Ovary (tissue), 10 donors: ENCODE measurements at places on chromosomes 12 and 14. TPM values are rescaled to one million over a fixed set of nuclear protein-coding genes. Genes with fewer than 3 reads are reported as not detected.
A peak's percentile ranks its signal among the peaks of the same experiment; 100 is the strongest.

DNA sequence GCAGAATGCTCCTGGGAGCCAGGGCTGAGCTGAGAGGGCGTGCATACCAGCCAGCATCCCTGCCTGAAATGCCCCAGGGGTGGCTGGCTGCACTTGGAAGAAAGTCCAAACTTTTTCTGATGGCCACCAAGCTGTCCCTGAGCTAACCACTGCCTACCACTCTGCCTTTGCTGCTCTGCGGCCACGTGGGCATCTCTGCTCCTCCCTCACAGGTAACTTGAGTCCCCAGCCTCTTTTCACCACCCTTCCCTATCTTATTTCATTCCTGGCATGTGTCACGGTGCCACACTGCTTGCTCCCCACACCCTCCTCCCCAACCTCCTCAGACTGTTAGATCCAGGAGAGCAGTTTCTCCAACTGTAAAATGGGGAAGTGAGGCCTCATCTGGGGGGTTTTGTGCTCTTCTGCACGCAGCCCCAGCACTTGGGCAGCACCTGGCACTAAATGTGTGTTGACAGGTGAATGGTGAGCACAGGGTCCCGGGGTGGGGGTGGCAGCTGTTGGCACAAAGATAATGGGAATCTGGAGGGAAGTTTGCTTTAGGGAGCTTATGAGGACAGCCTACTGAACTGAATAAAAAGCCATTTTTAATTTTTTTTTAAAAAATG lies 113.0 kb downstream of the GLT1D1 start:
- DNase-seq: no peak

DNA sequence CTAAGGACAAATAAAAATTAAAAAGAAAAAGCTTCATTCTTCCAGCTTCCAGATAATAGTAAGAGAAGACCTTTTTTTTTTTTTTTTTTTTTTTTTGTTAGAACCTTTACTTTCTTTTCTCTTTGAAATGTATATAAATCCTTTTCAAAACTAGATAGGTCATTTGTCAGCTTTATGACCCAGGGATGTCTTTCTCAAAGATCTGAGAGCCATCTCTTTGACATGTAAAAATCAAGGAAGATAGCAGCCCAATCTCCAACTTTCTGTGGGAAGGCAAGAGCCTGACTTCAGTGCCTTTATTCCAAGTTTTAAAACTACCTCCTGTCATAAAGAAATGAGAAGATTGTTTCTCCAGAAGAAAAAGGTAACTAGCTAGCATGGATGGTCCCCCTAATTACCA lies 203.3 kb upstream of the LRFN5 start:
- DNase-seq: no peak

DNA sequence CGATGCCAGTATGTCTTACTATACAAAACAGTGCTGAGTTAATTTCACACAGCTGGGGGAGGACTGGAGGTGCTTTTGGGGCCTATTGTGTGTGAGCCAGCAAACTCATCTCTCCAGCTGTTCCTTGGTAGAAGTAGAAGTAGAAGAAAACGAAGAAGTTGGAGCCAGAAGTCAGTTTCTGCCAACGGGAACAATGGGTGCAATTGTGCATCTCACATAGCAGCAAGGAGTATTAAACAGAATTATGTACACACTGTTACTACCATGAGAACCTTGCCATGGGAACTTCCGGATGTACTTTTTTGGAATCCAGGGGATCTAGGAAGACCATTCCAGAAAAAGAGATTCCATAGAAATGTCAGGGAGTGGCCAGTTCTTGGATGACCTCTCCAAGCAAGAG lies 88.6 kb downstream of the VCPKMT start:
- no peak for DNase-seq

- no peak for DNase-seq
Observed at GRCh38 chr12:42568952-42569915, 20.3 kb downstream of the PRICKLE1 start.

DNA sequence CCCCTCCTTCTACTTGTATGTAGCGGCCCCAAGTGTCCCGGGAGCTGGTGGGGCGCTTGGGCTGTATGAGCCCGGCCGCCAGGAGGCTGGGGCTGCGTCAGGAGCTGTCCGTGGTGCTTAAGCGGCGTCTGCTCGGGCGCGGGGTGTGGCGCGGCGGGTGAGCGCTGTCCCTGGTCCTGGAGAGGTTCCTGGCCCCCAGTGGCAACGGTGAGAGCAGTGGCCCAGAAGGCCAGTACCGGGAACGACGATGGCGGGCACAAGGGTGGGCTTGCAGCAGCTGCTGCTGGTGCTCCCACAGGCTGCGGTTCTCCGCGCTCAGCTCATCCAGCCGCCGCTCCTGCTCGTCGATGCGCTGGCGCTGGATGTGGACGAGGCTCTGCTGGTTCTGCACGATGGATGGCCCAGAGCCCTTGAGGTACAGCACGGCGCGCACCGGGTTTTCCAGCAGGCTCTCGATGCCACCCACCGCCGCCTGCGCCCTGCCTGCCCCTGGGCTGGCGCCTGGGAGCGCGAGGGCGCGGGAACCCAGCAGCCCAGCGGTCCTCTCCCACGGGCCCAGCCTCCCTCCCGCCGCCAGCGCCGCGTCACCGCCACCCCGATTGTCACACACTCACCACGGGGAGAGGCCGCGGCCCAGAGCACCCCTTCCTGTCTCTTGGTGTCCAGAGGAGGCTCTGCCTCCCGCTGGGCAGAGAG lies 41.9 kb upstream of the FKBP4 start:
- DNase-seq: peak; percentile 88

- no peak for DNase-seq
Observed at GRCh38 chr12:75548879-75549278, 37.5 kb upstream of the KRR1 start.

DNA sequence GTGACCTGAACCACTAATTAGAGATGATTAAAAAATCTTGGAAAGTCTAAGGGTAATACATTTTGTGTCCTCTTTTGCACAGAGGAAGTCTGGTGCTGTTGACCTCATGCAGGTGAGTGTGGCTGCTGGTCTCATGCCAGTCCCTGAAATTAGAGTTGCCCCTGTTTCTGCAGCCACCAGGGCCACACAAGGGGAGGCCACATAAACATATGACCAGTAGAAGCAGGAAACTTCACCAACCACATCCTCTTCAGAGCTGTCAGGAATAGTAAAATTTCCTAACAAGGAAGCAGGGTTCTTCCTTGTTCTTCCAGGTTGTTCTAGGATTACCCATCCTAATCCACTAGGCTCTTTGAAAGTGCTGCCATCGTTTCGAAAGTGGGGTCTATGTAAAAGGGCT lies 28.3 kb downstream of the PSMA6 start:
- DNase-seq: no peak

- no peak for DNase-seq
Observed at GRCh38 chr14:89264196-89264800, 152.7 kb downstream of the FOXN3 start.

DNA sequence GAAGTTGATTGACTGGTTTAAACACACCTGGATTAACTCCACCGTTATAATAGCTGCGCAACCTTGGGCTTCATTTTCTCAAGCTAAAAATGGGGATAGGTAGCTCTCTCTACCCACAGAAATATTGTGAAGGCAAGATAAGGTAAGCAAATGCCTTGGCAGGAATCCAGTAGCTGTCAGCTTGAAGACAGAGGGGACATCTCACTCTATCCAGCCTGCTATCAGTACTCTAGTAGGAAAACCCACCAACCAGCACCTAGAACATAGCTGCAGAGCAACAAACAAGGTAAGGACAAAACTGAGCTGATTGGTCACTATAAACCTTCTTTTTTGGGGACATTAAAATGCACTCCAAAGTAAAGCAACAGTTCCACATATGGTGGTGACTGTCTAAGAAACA lies 7.7 kb downstream of the CSRP2 start:
- DNase-seq: no peak

- DNase-seq: no peak
Observed at GRCh38 chr12:19382563-19382962, 56.7 kb upstream of the AEBP2 start.

DNA sequence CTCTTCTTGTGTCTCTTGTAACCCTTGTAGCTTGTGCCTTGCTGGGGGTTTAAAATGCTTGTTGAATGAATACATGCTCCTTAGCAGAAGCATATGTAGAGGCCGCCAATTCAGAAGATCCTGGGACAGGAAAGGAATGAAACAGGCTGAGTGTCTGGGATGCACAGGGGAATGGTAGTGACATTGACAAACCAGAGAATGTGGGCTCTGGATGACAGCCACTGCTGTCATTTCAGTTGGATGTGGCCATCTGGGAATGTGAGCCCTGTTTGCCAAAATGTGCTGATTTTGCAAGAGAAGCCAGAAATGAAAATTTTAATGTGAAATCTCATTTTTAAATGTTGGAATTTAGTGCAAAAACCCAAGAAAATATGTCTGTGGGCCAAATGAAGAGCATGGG lies 136.8 kb downstream of the DACT1 start:
- no peak for DNase-seq

DNA sequence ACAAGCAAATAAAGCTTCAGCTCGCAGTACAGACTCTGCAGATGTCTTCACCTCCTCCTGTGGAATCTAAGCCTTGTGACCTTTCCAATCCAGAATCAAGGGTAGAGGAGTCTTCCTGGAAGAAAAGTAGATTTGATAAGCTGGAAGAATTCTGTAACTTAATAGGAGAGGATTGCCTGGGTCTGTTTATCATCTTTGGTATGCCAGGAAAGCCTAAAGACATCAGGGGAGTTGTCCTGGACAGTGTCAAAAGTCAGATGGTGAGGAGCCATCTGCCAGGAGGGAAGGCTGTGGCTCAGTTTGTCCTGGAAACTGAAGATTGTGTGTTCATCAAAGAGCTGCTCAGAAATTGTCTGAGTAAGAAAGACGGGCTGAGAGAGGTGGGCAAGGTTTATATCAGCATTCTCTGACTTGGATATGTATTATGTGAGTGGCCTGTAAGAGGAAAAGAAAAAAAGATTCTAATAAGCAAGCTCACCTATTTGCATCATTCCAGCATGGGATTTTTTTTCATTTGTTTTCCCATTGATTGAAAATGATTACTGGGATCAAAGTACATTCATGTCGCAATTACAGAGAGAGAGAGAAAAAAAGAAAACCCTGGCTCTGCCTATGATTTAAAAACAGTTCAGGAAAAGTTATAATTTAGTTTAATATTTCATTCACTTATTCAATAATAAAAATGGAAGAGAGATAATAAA lies 767 bp downstream of the REP15 start:
- no peak for DNase-seq

GRCh38 chr14:38107216-38107631 lies 100.5 kb upstream of the SSTR1 start:
- DNase-seq: no peak

- DNase-seq: no peak
Observed at GRCh38 chr12:65313719-65314317, 35.3 kb downstream of the MSRB3 start.

- no peak for DNase-seq
Observed at GRCh38 chr14:26427097-26427496, 170.7 kb downstream of the NOVA1 start.

DNA sequence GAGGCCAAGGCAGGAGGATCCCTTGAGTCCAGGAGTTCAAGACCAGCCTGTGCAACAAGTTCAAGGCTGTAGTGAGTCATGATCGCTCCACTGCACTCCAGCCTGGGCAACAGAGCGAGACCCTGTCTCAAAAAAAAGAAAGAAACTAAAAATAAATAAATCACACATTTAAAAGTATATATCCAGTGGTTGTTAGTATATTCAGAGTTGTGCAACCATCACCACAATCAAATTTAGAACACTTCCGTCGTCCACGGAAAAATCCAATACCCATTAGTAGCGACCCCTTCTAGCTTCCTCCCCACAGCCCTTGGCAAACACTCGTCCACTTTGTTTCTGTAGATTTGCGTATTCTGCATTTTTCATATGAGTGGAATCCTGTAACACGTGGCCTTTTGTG lies 44.7 kb upstream of the EML1 start:
- no peak for DNase-seq

- DNase-seq: no peak
Observed at GRCh38 chr12:10389904-10390303, at the start of gene KLRK1. KLRK1 (minus strand) TSS chr12:10390041; CDS start chr12:10388810, 1,231 bp downstream.

DNA sequence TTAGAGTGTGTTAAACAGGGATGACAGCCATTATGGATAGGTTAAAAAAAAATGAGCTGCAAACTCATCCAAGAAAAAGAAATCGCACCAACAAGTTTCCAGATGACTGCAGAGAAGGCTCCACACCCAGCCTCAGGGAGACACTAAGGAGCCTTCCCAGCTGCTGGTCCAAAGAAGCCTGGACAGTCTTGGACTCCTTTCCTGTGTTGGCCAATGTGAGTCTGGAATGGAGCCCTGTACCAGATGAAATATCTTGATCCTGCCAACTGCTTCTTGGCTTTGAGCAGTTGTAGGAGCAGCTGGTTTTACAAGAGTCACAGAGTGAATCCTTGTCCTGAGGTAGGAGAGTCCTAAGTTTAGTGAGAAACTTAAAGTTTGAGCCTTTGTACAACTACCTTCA lies 44.5 kb downstream of the SLC38A1 start:
- DNase-seq: no peak

DNA sequence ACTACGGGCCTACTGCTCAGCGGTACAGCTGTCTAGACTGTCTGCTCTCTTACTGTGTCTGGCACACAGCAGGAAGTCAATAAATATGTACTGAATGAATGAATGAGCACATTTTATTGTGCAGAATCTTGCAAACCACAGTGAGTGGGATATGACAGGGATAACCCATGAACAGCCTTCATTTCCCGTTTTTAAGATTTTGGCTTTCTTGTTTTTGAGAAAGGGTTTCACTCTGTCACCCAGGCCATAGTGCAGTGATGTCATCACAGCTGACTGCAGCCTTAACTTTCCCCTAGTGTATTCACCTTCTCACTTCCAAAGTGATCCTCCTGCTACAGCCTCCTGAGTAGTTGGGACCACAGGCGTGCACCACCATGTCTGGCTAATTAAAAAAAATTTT lies 203.1 kb downstream of the AEBP2 start:
- no peak for DNase-seq

DNA sequence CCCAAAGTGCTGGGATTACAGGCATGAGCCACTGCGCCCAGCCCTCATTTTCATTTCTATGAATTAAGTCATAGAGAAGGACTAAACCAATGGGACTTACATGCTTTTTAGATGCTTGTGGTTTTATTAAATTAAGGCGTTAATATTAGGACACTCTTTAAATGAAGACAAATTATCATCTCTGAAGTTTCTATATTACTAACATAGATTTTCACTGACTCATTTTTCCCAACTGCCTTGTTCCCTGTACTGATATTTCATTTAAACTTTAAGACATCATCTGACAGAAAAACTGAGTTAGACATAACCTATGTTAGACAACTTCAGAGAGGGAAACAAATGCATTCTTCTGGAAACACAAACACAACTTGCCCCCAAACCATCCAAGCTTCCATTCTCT lies 99.8 kb downstream of the BTG1 start:
- DNase-seq: no peak

DNA sequence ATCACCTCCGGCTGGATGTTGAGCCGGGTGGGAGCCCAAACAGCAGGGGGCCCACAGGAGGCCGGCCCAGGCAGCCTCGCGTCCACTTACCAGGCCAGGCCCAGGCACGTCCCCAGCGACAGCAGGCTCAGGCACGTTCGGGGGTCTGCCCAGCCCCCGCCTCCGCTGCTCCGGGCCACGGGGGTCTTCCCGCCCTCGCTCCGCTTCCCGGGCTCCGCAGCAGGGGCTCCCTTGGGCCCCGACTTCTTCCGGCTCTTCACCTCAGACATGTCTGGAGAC lies 216 bp downstream of the IKBIP start:
- DNase-seq: no peak

Gene SLC17A8
- total RNA-seq: 0.34 TPM

Gene FSCB
- total RNA-seq: 0.15 TPM

Gene SSPN
- total RNA-seq: 68.0 TPM

Gene LPAR5
- total RNA-seq: 2.2 TPM

Gene CD69
- 7.8 TPM for total RNA-seq

Gene IFNG-AS1
- total RNA-seq: not detected

Gene TUNAR
- 0.56 TPM for total RNA-seq

Gene COX8C
- total RNA-seq: not detected

Gene RPL6
- total RNA-seq: 1,883 TPM

Gene GPRC5D
- not detected for total RNA-seq

Gene TAS2R30
- total RNA-seq: 2.3 TPM

Gene OR4L1
- total RNA-seq: not detected
